ENCODE measurements at places on chromosomes 16 and 17.

GRCh38 chr16:88871349-88871702 lies 4.9 kb upstream of the PABPN1L start:
- no peak for DNase-seq

GRCh38 chr16:27781981-27782880 lies 232.3 kb downstream of the KATNIP start:
- no peak for DNase-seq

DNA sequence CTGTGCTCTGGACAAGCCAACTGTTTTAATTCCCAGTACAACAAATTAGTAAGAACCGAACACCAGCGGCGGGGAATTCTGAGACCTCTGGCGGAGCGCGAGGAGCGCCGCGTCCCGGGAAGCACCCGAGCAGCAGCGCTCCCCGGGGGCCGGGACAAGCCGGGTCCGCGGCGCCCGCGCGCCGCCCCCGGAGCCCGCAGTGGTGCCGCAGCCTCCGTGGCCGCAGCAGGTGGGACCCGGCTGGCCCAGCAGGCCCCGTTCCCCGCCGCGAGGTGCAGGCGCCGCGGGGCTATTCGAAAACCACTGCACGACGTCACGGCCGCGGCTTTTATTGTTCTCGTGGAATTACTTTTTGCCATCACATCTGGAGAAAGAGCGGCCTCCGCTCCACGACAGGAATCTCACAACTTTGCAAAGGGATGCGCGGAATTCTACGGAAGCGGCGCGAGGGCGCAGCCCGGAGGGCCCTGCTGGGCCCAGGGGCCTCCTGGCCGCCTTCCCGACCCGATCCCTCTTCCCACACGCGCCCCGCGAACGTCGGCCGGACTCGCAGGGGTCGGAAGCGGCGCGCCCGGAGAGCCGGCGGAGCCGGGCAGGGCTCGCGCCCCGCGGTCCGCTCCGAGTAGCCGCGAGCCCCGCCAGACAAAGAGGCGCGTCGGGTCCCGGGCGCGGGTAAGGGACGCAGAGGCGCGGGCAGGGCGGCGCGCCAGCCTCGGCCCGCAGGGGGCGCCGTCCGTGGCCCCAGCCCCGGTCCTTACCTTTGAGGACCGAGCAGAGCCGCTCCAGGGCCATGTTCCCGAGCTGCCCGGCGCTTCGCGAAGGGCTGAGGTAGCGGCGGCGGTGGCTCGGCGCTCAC lies 696 bp downstream of the NETO2 start:
- DNase-seq: peak; percentile 50

GRCh38 chr17:50605429-50605828 lies 29.3 kb upstream of the ABCC3 start:
- peak; percentile 76 for DNase-seq

DNA sequence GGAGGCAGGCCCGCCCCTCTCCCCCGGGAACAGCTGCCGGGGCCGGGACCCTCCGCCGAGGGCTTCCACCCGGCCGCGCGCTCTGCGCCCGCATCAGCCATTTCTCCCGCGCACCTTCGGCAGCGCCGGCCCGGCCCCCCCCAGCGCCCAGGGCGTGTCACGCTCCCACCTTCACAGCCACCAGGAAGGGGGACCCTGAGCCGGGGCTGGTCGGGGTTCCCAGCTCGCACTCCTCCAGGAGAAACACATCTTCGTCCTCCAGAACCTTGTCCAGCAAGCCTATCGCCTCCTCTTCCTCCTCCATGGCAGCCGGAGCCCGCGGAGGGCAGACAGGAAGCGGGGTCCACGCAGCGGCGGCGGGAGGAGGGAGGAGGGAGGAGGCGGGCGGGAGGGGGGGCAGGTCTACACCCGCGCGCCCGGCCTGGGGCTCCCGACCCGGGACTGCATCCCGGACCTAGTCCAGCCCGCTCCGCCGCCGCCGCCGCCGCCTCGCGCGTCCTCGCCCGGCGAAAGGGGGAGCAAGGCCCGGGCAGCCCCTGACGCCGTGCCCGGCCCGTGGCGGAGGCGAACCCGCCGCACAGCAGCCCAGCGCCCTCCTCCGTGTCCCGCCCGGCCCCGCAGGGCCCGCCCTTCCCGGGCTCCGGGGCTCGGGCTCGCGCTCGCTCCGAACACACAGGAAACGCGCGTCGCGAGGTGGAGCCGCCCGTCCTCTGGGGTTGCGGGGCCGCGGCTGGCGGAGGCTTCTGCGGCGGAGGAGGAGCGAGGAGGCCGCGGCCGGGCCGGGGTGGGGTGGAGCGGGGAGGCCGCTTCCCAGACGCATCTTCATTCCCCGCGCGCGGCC lies 70.8 kb downstream of the ABR start:
- DNase-seq: peak; percentile 48

- DNase-seq: peak; percentile 36
Measured at GRCh38 chr17:63696381-63696961, 3.5 kb downstream of the LIMD2 start.

DNA sequence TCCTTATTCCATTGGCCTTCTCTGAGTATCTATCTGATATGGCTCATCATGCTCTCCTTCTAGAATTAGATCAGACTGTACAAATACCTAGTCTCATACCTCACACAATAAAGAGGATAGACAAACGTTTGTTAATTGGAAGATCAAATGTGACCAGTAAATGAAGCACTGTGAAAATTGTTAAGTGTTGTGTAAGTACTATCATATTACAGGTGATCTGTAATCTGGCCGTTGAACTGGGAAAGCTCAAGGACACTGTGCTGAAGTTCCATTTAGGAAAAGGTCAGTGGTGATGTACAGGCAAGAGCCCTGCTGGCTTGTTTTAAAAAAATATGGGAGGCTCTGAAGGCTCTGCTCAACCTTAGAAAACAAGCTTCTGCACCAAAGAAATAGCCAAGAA lies 38.5 kb upstream of the CORO6 start:
- no peak for DNase-seq

DNA sequence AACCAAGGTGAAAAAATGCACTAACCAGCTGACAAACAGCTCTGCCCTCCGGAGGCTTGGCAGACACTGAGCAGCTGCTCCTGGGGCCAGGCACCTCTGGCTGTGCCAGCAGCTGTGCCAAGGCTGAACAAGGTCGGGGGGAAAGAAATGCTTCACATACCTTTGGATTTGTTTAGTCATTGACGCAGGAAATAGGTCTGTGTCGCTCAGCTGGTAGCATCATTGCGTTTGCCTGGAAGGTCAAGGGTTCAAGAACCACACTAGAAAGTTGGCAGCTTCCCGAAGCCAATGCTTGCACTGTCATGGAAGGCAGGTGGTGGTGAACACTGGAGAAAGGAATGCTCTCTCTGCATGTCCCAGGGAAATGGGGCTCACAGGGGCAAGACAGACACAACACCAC lies 63.5 kb downstream of the PCTP start:
- no peak for DNase-seq

DNA sequence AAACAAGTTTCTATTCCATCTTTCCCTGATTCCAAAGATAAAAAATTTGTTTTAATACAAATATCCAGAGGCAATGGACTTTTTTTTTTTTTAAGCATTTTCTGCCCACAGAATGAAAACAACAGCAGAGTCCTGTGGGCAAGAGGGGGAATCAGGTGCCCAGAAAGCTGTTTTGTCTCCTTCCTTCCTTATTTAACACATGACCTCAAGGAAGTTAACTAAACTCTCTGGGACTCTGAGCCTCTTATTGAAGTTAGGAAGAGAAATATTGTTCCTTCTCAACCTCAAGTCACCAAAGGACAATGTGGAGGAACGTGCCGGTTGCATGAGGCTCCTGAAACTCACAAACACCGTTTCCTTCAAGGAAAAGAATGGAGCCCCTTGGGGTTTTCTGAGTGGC lies 34.9 kb downstream of the LITAF start:
- no peak for DNase-seq

GRCh38 chr16:14513389-14514107 lies 116.5 kb downstream of the PARN start:
- DNase-seq: no peak

DNA sequence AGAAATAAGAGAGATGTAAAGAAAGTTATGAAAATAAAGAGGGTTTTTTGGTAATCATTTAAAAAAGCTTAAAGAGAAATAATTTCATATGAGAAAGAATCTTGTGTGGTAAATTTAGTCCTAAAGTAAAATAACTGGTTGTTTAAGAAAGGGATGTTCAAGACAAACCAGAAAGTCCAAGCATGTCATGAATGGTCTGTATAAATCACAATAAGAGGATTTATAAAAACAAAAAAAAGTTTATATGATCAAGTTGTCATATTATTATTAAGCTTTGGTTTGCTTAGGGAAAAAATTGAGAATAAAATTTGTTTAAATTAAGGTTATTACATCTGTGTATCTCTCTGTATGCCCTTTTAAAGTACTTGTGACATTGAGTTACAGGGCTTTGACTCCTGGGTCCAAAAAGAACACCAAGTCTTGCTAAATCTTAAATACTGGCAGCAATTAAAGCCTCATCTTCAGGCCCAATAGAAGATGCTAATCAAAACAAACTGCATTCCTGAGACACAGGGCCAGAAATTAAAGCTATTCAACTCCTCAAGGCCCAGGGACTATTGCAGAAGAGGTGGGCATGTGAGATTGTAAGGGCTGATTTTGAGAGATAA lies 15.6 kb upstream of the TRIM25 start:
- no peak for DNase-seq

- no peak for DNase-seq
Measured at GRCh38 chr16:67989322-67990017, 9.2 kb upstream of the DPEP3 start.

DNA sequence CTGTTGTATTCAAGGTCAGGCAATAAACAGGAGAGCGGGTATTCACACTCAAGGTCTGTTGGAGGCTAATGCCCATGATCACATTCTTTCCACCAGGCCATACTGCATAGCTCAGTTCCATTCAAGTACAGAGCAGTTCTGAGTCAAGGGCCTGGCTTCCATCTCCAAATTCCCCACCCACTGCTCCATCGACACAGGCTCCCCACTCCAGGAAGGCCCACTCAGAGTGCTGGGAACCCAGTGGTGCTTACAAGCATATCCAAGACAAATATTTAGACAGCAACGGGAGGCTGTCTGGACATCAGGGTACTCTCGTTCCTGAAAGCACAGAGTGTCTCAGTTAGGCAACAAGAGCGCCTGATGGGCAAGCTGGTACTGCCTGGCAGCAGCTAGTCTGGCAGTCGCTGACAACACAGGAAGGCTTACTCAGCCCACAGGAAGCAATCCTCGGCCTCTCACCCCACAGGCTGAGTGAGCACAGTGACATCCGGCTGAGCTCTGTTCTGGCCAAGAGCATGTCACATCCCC lies 40.9 kb downstream of the RFFL start:
- peak; percentile 99 for DNase-seq

DNA sequence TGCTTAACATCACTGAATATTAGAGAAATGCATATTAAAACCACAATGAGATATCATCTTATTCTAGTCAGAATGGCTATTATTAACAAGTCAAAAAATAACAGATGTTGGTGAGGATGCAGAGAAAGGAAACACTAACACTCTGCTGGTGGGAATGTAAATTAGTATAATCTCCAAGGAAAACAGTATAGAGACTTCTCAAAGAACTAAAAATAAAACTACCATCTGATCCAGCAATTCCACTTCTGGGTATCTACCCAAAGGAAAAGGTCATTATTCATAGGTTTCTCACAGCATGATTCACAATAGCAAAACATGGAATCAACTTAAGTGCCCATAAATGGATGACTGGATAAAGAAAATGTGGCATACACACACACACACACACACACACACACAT lies 166.4 kb downstream of the CEP112 start:
- no peak for DNase-seq

- no peak for DNase-seq
Measured at GRCh38 chr16:27920391-27920891, 143.1 kb downstream of the GSG1L start.

DNA sequence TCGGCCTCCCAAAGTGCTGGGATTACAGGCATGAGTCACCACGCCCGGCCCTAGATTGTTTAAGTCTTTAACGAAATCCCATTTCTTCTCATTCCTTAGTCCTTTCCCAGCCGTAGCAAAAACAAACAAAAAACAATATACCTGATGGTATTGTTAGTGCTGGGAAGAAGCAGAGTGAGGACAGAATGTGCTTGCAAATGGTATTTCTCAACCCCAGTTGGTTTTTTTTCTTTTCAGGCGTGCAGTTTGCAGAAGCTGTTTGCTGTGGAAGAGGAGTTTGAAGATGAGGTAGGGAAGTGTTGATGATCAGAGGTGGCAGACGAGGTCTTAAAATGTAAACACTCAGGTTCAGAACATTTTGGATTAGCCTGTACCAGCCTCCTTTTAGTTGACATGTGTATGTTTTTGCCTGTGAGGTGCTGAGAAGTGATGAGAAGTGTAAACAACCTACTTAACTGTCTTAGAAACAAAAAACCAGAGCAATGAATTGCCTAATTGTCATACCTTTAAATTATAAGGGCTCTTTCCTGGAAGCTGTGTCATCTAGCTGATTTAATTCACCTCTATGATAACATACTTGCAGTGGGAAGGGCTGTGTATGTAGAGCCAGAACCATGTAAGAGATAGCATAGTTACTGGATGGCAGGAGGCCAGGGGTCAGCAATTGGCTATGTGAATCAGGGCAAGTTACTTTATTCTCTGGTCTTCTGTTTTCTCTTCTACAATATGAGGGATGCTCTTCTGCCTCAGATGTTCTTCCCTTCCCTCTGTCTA lies 3.4 kb downstream of the HROB start:
- peak; percentile 97 for DNase-seq

- DNase-seq: peak; percentile 34
Measured at GRCh38 chr16:2147981-2148671, at the start of gene RAB26. RAB26 (plus strand) TSS chr16:2148625; CDS start chr16:2148784, 159 bp downstream.

DNA sequence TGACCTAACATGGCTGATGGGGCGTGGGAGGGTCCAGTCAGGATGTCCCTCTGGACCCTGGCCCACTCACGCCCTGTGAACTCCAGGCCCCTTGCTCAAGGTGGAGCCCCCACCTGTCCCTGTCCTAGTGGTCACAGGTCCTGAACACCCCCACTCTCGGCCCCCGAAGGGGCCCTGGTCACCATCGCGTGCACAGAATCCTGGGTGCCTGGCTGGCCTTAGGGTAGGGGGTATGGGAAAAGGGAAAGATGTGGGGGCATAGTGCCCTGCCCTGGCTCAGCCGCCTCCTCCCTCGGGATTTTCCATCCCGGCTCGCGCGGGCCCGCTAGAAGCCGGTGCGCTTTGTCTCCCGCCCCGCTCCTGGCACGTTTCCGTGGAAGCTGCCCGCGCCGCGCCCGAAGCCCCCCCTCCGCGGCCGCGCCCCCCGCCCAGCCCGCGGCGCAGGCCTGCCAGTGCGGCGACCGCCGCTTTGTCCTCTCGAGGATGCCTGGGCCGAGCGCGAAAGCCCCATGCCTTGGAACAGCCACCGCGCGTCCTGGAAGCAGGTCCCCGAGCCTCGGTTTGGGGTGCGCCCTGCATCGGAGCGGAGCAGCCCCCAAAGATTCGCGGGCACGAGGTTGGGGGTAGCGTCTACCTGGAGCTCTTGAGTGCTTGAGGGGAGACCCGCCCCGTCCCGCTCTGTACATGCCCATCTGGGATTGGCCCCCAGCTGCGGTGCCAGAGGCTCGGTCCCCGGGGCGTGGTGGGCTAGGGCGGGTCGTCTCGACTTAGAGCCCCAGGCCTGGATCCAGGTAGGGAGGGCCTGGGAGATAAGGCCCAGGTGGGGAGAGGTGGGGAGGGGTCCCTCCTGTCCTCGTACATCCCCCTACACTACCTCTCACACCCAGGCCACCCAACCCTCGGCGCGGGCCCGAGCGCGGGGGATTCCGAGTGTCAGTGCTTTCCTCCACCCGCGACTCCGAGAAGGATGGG lies 1.3 kb downstream of the SMPD3 start:
- DNase-seq: no peak

- DNase-seq: no peak
Measured at GRCh38 chr17:33680472-33680871, 387.4 kb upstream of the ASIC2 start.
